ENCODE measurements at places on chromosomes 13 and 19. TPM values are rescaled to one million over a fixed set of nuclear protein-coding genes. Genes with fewer than 3 reads are reported as not detected.

Gene ZNF729
- total RNA-seq, result not detected

Gene SIAH3
- total RNA-seq, result 0.10 TPM

Gene ZNF738
- total RNA-seq, result 13.8 TPM

Gene LGALS7B
- total RNA-seq, result not detected

Gene PTH2
- not detected for total RNA-seq

Gene DAND5
- not detected for total RNA-seq

Gene ZNF675
- total RNA-seq, result 25.3 TPM

Gene CXCL17
- total RNA-seq, result not detected

Gene ZNF541
- 0.27 TPM for total RNA-seq

Gene MUC16
- total RNA-seq, result not detected

Gene CBY2
- total RNA-seq, result not detected

Gene FUT1
- total RNA-seq, result 0.15 TPM

Gene N4BP2L2
- 31.0 TPM for total RNA-seq

Gene ATXN8OS
- total RNA-seq, result not detected

Gene ZNF780B
- total RNA-seq, result 5.7 TPM

Gene PGLYRP2
- 0.17 TPM for total RNA-seq

Gene C2CD4C
- total RNA-seq, result not detected

Gene RFPL4AL1
- total RNA-seq, result not detected

Gene C5AR1
- total RNA-seq, result 0.05 TPM

Gene DBP
- total RNA-seq, result 20.1 TPM

Gene PALM
- total RNA-seq, result 1.4 TPM

Gene TMIGD2
- total RNA-seq, result not detected

Gene SEMA6B
- total RNA-seq, result 1.6 TPM

Gene ZNF536
- total RNA-seq, result not detected

Gene GFY
- total RNA-seq, result not detected

Measured in M059J (cell line).